ENCODE measurements at places on chromosomes 3 and 15.

- no peak for DNase-seq
These were observed 106.5 kb downstream of the NR2E3 start for GRCh38 chr15:71916834-71917233.

DNA sequence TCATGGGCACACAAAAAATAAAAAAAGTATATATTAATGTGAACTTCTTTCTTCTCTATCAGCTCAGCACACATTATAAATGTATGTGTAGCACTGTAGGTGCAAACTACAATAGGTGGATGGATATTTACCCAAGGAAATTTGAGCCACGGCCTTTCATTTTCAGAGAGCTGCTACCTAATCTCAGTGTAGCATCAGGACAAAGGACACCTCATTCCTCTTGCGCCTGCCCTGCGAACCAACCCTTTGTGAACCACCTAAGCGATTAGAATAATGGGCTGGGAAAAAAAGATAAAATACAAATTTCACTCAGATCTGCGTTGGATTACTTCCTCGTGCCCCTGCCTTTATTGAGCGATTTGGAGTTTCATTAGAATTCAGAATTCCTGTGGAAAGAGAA is 263.2 kb downstream of the NR2F2 start:
- DNase-seq, result no peak

- no peak for DNase-seq
These were observed 85.5 kb upstream of the XXYLT1 start for GRCh38 chr3:195356151-195357086.

- DNase-seq, result peak; percentile 89
These were observed 3.9 kb downstream of the CRYGS start for GRCh38 chr3:186540221-186540834.

DNA sequence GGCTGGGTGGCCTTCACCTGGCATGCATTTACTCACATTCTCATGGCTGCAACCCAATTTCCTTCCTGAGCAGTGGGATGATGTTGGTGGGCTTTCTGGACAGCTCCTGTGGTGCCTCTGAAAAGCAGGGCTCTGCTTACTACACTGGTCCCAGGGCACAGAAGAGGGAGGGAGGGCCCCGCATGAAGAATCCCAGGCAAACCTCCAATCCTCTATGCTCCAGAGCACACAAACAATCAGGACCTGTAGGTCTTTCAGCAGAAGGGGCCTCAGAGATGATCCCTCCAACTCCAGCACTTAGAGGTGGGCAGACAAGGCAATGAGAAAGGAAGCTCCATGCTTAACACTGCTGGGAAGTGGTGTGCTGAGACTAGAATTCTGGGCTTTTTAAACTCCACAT is 231.7 kb upstream of the ICE2 start:
- no peak for DNase-seq

- no peak for DNase-seq
These were observed 6.8 kb downstream of the STOML1 start for GRCh38 chr15:73985101-73985873.

GRCh38 chr3:147411815-147412241 is 2.7 kb downstream of the ZIC1 start:
- DNase-seq, result no peak

- DNase-seq, result no peak
These were observed 273.3 kb upstream of the TGFBR2 start for GRCh38 chr3:30333143-30333542.

GRCh38 chr15:81002331-81003096 is 1.8 kb downstream of the TLNRD1 start:
- no peak for DNase-seq

- no peak for DNase-seq
These were observed 41.1 kb upstream of the SRGAP3 start for GRCh38 chr3:9290566-9290965.

DNA sequence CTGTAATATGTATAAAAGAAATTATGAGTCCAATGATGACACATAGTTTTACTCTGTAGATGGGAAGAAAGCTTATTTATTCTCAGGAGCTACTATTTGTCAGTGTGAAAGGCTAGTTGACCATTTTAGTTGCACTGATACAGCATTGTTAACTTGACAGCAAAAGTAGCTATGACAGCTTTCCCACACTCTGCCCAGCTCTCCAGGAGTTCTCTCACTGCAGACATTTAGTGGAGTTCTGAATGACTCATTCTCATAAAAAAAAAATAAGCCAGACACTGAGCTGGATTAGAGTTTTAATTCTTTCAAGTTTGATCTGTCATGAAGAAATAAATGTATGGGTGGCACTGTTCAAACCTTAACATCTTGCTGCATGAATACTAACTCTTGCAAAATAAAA is 77.2 kb upstream of the CFAP20DC start:
- peak; percentile 97 for DNase-seq

DNA sequence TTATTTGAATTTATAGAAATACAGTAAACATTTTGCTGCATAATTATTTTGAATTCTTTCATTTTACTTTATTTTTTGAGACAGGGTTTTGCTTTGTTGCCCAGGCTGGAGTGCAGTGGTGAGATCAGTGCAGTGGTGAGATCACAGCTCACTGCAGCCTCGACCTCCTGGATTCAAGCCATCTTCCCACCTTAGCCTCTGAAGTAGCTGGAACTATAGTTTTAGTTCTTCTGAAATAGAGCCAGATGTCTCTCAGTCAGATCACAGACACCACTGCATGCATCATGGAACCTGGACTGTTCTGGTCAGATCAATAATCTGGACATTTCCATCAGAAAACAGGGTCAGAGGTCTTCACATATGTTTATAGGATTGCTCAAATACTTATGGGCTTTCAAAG is 7.9 kb downstream of the RPLP1 start:
- DNase-seq, result no peak

DNA sequence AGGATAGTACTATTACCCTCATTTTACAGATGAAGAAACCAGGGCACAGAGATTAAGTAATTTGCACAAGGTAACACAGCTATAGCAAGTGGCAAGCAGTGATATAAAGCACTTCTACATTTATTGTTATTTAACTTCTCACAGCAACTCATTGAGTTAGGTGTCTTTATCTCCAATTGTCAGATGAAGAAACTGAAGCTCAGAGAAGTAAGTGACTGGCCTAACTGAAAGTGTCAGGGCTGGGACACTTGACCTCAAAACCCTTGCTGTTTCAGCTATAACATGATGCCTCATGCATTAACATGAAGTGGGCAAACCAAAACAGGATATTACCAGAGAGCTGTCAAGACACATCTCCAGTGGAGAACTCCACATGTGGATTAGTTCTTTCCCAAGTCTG is 65.8 kb upstream of the LEKR1 start:
- no peak for DNase-seq

DNA sequence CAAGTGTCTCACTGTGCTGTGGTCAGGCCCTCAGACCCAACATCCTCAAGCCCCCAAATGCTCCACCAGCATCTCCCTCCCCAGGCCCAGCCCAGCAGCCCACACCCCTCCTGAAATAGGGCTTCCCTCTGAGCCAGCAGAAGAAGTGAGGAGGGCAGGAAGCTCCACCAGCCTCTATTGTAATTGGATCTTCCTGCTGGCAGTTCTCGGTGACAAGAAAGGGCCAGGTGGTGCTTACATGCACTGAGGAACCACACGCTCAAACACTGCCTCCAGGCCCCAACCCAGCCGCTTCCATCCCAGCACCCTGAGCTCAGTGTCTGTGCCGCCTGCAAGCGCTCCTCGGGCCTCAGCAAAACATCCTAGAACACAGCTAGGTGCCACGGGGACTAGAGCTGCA is 96.7 kb downstream of the ATP10A start:
- DNase-seq, result no peak

Measured in COLO829 (cell line).